ENCODE measurements at places on chromosomes 7 and 10.

DNA sequence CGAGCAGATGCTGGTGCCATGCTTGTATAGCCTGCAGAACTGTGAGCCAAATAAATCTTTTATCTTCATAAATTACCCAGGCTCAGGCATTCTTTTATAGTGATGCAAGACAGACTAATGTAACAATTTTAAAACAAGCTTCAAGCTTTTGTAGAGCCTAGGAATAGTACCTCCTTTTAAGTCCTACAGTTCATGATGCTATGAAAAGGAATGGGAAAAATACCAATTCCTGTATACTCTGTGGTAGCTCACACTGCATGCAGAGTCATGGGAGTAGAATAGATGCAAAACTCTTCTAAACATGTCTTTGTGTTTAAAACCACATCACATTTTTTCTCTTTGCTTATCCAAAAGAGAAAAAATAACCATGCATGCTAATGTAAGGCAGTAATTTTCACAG is 66.6 kb upstream of the WNT16 start:
- no peak for DNase-seq

DNA sequence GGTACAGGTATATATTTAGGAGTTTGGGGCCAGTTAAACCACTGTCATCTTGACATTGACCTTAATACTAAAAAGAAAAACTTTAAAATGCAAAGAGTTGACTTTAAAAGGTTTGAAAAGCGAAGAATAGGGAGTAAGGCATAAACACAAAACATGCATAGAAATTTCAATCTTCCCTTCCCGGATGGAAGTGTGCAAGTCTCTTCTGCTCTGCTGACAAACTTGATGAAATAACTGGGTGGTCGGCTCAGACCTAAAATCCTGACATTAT is 3.4 kb upstream of the SPAG6 start:
- no peak for DNase-seq

GRCh38 chr10:103067484-103067883 is 125.6 kb downstream of the NT5C2 start:
- no peak for DNase-seq

GRCh38 chr10:3787816-3788215 is 2.8 kb upstream of the KLF6 start:
- no peak for DNase-seq

GRCh38 chr7:155953781-155954549 is 141.7 kb upstream of the SHH start:
- no peak for DNase-seq

GRCh38 chr10:112141292-112141691 is 42.3 kb downstream of the GPAM start:
- DNase-seq = no peak

- no peak for DNase-seq
Observed at GRCh38 chr7:79620291-79620690, 166.8 kb upstream of the MAGI2 start.

- DNase-seq = no peak
Observed at GRCh38 chr7:36868727-36869411, 144.6 kb upstream of the AOAH start.

DNA sequence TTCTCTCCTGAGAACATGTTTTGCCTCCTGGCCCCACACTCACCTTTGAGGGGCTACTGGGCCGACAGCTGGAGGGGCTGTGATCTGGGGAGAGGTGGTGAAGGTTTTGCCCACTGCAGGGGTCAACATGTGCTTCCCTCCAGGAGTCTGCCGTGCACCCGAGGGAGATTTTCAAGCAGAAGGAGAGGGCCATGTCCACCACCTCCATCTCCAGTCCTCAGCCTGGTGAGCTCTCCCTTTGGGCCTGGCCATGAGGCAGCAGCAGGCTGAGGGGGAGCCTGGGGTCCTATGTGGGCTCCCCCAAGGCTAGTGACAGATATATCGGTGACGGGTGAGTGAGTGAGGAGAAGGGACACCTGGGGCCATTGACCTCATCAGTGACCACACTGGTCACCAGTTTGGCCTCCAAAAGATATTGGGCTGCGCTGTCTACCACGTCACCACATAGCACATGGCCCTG is 6.6 kb downstream of the PGAM2 start:
- DNase-seq = no peak

DNA sequence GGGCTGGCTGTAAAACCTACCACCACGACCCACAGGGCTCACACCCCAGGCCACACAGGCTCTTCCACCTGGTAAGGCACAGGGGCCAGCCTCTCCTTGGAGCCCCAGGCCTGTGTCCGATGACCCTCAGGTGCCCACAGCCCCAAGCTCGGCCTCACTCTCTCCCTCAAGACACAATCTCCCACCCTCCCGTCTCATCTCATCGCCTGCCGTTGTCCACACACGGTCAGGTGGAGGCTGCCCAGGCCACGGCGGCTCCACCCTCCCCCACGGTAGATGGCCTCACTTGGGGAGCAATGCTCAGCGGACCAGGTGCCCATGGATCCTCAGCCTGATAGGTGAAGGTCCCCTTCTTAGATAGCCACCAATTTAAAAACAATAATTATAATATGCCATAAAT is 8.7 kb upstream of the UTF1 start:
- DNase-seq = no peak

- no peak for DNase-seq
Observed at GRCh38 chr10:96902731-96903358, 70.7 kb downstream of the LCOR start.

DNA sequence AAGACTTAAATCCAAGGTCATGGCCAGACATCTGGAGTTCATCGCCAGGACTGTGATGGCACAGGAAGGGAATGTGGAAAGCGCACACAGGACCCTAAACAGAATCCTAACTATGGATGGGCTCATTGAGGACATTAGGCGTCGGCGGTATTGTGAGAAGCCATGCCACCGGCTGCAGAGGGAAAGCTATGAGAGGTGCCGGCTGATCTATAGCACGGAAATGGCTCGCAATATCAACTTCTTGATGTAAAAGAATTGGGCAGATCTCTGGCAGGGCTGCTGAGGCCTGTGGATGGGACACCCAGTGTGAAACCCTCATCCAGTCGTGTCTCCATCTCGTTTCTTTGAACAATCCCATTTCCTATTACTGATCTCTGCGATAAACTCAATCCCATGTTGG is 6.3 kb upstream of the CTBP2 start:
- no peak for DNase-seq

GRCh38 chr10:341081-341740 is 206.0 kb downstream of the ZMYND11 start:
- no peak for DNase-seq

Measured in stimulated activated CD4-positive, alpha-beta T cell treated with anti-CD3 and anti-CD28 coated beads, Interleukin-15, amount 100 ng/mL, for 24 hours (primary cell).